NCI-H460 (cell line): ENCODE measurements at places on chromosomes 16 and 17. TPM values are rescaled to one million over a fixed set of nuclear protein-coding genes. Genes with fewer than 3 reads are reported as not detected.

SMPD3 gene
- total RNA-seq = 0.07 and 0.14 TPM in 2 replicates

TEKT1 gene
- total RNA-seq = not detected in 2 replicates

GRCh38 chr17:77325577-77326075, 184.9 kb downstream of the SEC14L1 start:
- DNase-seq = no peak

DNA sequence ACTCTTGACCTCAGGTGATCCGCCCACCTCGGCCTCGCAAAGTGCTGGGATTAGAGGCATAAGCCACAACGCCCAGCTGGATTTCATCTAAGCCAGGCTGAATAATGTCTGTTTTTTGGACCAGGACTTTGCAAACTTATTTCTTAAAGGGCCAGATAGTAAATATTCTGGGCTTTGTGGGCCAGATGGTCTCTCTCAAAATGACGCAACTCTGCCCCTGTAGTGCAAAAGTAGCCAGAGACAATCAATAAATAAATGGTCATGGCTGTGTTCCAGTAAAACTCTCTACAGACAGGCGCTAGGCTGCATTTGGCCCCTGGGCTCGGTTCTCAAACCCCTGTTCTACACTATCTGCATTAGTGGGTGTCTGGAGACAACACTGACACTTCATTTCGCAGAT, 121.9 kb upstream of the CDH13 start:
- DNase-seq = no peak

DNA sequence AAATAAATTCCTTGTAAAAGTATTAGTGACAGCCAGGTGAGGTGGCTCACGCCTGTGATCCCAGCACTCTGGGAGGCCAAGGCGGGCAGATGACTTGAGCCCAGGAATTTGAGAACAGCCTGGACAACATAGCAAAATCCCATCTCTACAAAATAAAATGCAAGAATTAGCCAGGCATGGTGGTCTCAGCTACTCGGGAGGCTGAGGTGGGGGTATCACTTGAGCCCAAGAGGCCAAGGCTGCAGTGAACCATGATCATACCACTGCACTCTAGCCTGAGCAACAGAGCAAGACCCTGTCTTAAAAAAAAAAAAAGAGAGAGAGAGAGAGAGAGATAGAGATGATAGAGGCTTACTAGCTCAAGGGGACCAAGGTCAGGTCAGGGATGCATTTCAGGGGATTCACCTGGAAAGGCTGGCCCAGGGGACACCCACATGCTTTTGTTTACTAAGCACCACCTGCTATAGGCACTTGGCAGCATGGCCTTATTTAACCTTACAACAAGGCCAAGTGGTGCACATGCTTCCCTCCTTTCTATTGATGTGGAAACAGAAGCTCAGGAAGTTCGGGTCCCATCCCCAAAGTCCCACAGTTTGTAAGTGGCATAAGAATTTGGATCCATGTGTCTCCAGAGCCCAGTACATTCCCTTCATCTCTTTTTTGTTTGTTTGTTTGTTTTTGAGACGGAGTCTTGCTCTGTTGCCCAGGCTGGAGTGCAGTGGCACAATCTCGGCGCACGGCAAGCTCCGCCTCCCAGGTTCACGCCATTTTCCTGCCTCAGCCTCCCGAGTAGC, 12.4 kb upstream of the SRCIN1 start:
- no peak for DNase-seq

- DNase-seq = no peak
These were observed 11.2 kb upstream of the SMIM5 start for GRCh38 chr17:75622076-75622475.
